Stimulated activated CD4-positive, alpha-beta T cell treated with anti-CD3 and anti-CD28 coated beads, TNF-alpha, amount 100 ng/mL, for 24 hours (primary cell): ENCODE measurements at places on chromosomes 13 and 19.

- no peak for DNase-seq
These were observed 204.3 kb downstream of the DNAJC15 start for GRCh38 chr13:43227721-43228120.

- no peak for DNase-seq
These were observed 1.6 kb downstream of the RPL13A start for GRCh38 chr19:49488863-49489537.

DNA sequence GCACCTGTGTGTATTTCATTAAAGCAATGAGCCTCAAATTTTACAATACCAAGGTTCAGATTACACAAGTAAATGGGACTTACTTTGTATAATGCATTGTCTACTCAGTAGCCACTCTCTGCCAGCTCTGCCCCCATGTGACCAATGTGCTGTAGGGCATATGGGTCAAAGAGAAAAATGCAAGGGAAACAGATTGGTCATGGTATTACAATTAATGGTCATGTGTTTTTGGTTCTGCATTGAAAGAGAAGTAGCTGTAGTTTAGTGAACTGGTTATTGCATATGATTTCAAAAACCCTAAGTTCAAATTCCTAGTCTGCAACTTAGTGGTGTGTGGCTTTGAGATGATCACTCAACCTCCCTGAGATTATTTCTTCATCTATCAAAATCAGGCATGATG, 545.4 kb downstream of the SUCLA2 start:
- DNase-seq: no peak

DNA sequence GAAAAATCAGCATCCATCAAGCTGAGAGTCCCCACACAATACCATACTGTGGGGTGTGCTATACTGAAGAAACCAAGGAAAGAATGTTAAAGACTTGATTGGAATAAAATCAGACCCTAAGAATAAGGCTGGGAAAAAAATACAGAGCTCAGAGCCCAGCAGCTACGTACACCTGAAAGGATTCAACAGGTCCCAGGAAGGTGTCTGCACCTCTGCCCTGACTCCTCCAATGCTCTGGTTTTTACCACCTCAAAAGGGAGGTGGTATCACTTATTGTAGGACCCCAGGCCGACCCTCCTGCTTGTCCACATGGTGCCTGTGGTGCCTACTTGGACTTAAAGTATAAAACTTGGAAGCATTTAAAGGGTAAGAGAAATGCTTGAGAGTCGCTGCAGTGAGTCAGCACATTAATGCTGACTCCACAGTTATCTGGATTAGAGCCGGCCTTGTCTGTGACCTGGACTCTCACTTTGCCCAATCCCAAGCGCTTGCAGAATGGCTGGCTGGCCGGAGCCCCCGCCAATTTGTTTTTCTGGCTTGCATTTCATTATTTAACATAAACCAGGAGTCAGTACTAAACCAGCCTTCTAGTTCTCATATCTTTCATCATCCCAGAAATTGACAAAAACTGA, 110.1 kb downstream of the FGF14 start:
- no peak for DNase-seq

- no peak for DNase-seq
These were observed 5.3 kb upstream of the PROZ start for GRCh38 chr13:113152984-113153809.

GRCh38 chr19:4815426-4816201, 15.9 kb downstream of the TICAM1 start:
- peak; percentile 67 for DNase-seq
